ENCODE measurements at places on chromosomes 16 and 17.

GRCh38 chr17:66357037-66357436, 54.6 kb downstream of the PRKCA start:
- peak; percentile 22 for DNase-seq

- no peak for DNase-seq
These were observed 4.2 kb upstream of the CBX4 start for GRCh38 chr17:79843474-79843815.

DNA sequence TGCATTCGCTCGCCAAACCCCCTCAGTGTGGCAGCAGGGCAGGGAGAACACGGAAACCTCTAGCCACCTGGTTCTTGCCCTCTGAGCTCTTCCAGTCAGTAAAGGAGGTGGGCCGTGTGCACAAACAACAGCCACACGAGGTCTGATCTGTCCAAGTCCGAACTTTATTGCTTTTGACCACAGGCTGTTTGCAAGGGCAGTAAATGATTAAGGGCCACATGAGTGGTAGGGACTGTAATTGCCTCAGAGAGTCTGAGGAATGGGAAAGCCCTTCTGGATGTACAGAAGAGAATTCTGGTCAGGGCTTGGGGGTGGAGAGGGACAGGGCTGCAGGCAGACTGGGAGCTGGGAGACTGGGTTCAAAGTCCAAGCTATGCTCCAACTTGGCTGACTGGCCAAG, 75.7 kb upstream of the LHX1 start:
- no peak for DNase-seq

DNA sequence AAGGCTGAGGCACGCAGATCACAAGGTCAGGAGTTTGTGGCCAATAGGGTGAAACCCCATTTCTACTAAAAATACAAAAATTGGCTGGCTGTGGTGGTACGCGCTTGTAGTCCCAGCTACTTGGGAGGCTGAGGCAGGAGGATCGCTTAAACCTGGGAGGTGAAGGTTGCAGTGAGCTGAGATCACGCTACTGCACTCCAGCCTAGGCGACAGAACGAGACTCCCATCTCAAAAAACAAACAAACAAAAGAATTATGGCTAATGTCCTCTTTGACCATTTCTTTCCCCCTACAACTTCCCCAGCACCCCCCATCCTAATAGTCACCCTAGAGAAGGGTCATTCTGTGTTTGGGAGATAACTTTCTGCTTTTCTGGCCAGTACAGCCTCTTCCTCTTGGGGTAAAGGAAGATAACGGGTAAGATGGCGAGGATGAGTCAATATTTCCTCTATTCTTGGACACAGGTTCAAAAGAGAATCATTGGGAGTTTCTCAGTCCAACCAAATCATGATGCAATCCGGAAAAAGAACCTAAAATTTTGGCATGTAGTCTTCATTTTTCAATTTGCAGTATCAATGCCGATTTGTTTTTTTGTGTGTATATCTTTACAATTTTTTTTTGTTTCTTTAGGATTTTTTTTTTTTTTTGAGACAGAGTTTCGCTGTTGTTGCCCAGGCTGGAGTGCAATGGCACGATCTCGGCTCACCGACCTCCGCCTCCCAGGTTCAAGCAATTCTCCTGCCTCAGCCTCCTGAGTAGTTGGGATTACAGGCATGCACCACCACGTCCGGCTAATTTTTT, 107.6 kb upstream of the MED13 start:
- DNase-seq = no peak

GRCh38 chr17:4950746-4951204, at the start of gene ENO3:
TSS of gene ENO3 (plus strand) at chr17:4951119. CDS start at chr17:4951830, 711 bp downstream.
- DNase-seq = no peak

DNA sequence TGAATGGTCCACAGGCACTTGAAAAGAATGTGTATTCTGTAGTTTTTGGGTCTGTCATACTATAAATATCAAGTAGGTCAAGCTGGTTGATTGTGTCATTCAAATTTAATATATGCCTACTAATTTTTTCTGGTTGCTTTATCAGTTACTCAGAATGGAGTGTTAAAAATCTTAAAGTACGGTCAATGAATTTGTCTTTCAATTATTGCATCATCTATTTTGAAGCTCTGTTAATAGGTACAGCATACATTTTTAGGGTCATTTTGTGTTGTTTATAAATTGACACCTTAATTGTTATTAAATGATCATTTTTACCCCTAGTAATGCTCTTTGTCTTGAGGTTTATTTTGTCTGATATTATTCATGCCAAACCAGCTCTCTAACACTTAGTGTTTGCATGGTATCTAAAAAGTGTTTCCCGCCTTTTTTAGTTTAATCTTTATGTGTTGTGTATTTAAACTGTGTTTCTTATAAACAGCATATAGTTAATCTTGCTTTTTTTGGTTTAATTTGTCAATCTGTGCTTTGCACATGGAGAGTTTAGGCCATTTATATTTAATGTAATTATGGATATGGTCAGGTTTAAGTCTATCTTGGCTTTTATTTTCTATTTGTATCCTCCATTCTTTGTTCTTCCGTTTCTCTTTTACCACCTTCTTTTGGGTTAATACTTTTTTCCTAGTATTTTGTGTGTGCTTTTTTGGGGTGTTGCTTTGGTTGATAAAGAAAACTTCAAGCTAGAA, 204.9 kb upstream of the EEF2KMT start:
- no peak for DNase-seq

DNA sequence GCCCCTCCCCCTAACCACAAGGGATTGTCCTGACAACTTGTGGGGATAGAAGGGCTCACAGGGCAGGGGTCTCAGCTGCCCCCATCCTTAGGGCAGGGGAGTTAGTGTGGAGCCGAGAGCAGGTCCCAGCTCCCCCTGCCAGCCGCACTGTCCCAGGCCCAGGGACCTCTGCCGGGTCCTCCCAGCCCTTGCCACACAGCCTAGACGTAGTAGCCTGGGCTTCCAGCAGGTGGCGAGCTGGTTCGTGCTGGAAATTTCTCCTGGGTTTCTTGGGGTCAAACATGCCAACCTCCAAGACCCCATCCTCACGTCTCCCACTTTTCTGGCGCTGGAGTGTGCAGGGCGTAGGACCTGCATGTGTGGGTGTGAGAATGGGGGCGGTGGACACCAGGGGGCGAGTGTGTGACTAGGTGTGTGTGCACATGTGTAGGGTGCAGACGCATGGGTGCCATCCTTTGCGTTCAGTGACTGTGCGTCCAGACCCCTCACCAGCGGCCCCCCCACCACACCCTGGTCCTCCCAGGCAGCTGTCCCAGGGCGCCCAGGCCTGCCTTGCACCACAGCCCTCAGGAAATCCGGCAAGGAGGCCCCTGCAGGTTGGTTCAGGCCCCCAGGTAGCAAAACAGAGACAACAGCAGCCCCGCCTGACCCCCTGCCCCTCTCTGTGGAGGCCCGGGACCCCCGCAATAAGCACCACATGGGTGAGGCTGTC, 29.5 kb downstream of the SBK1 start:
- DNase-seq = peak; percentile 51

DNA sequence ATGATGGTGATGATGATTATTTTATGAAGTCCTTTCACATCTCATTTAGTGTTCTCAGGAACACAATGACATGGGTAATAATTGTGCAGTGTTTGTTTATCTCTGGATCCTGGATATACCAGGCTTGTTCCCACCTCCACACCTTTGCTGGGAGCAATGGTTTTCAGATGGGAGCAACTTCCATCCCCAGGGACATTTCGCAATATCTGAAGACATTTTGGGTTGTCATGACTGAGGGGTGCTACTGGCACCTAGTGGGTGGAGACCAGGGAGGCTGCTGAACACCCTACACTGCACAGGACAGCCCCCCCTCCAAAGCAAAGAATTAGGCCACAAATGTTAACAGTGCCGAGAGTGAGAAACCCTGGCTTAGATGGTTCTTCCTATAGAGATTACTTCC, 13.5 kb upstream of the SALL1 start:
- DNase-seq = no peak

- DNase-seq = no peak
These were observed 40.1 kb downstream of the NDEL1 start for GRCh38 chr17:8475781-8476180.
